Common myeloid progenitor, CD34-positive (primary cell): ENCODE measurements at places on chromosomes 12 and 14.

DNA sequence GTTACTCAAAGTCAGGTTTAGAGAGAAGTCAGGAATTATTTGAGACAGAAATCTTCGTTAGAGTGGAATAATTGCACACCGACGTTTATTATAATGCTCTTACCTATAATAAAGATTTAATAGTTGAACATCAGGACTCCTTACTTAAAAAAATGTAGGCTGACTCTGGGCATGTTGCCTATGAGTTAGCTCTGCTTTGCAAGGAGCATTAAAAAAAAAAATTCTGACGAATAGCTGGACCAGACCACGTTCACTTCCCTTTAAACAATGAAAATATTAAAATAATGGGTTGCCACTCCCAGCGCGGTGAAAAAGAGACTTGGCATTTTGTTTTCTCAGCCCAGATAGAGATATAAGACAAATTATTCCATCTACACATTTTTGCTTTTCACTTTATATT is 574 bp upstream of the FANCM start:
- peak; percentile 48 for DNase-seq

DNA sequence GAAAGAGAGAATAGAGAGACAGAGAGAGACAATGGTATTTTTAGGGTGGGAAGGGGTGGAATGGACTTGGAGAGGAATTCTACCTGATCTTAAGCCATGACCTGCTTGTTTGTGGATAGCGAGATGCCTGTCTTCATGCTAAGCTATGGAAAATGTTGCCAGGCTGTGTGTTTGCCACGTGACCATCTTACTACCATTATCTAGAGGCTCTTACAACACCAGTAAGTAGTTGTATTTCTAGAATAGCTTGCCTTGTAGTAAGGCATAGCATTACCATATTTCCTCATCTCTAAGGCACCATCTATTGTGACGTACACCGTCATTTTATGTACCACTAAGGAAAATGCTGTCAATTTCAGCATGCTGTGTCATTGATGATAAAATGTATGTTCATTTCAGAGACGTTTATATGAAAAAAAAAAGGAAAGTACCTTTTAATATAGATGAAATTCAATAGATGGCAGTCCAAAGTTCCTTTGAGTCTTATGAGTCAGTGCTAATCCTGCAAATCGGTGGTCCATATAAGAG is 75.6 kb upstream of the RASSF3 start:
- no peak for DNase-seq

DNA sequence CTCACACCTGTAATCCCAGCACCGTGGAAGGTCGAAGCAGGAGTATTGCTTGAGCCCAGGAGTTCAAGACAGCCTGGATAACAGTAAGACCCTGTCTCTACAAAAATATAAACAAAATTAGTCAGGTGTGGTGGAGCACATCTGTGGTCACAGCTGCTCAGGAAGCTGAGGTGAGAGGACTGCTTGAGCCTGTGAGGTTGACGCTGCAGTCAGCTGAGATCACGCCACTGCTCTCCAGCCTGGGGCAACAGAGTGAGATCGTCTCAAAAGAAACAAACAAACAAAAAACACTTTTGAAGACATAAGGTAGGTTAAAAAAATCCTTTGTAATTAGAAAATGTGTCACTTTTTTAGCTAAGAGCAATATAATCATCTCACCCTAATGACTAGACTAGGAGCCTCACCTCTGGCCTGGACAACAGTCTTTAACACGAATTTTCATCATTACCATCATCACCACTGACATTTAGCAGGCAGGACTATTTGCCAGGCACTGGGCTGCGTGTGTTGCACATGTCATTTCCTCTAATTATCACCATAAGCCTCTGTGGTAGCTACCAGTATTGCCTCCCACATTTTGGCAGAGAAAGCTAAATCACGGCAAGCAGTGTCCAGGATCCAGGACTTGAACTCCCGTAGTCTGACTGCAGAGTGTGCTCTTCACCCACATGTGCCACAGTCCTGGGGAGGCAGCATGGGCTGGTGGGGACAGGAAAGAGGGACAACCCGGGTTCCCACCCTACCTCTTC is 4.6 kb upstream of the SYCP3 start:
- peak; percentile 71 for DNase-seq

GRCh38 chr12:49471557-49471956 is 67.3 kb upstream of the KCNH3 start:
- DNase-seq: no peak

DNA sequence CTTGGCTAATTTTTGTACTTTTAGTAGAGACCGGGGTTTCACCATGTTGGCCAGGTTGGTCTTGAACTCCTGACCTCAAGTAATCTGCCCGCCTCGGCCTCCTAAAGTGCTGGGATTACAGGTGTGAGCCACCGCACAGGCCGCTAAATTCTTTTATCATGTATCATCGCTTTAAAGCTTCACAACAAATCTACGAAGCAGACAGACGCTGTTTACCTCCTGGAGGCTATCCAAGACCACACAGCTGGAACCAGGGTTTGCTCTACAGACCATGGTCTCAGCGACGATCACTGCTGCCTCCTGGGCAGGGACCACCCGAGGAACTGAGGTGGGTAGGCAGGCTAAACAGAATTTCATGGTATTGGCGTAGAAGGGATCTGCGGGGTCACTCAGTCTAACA is 27.2 kb downstream of the KRT80 start:
- DNase-seq: no peak

DNA sequence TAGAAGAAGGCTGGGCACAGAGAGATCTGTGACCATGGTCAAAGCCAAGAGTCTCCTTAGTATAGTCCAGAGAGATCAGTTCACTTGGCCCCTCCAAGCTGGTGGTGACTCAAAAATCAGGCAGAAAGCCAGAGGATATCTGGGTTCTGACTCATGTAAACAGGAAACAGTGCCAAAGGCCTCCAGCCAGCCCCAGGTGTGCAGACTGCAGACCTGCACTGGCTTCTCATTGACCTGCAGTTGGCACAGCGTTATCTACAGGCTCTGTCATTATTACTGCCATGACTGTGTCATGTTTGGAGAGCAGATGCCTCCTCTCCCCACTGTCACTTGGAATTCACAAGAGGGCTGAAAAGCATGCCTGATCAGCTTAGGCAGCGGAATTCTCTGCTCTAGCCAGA is 295.7 kb upstream of the PRKD1 start:
- no peak for DNase-seq

DNA sequence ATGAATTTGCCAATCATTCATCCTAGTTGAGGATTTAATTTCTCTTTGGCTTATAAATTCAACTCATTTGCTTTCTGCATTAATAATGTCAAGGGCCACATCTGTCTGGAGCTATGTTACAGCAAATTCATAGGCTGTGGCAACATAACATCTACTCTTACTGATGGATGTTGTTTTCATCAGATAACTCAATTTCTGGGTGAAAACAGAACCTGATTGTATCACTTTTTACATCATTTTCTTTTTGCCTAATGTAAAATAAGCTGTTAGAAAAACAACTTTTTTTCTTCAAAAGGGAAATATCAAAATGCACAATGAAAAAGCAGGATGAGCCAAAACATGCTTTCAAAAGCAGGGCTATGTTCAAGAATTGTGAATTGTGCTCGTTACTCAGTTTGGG is 73.3 kb downstream of the HELB start:
- no peak for DNase-seq

DNA sequence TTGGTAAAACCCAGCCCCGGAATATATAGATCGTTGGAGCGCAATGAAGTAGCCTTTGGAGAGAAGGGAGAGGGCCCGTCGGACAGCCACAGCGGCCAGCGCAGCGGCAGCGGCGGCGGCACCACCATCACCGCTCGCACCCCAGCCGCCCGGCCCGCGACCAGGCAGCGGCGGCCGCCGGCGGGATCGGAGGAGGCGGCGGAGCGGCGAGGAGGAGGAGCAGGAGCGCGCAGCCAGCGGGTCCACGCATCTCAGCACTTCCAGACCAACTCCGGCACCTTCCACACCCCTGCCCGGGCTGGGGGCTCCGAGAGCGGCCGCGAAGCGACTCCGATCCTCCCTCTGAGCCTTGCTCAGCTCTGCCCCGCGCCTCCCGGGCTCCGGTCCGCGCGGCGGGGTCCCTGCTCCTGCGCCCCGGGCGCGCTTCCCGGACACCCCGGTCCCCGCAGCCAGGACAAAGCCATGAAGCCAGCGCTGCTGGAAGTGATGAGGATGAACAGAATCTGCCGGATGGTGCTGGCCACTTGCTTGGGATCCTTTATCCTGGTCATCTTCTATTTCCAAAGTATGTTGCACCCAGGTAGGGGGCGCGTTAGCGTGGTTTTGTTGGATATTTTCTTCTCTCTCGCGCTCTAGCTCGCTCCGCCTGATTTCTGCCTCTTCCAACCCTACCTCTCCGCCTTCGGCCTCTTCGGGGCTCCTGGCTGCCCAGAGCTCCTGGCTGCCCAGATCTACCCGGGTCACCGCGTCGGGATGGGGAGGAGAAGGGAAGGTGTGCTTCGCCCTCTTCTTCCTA is 400 bp downstream of the CHST11 start:
- DNase-seq: peak; percentile 62

- no peak for DNase-seq
These were observed 483.7 kb downstream of the FLRT2 start for GRCh38 chr14:86013641-86014040.

GRCh38 chr12:50609292-50609874 is 104.6 kb downstream of the DIP2B start:
- no peak for DNase-seq

- DNase-seq: no peak
These were observed 7.8 kb downstream of the TRMT5 start for GRCh38 chr14:60973070-60973469.

GRCh38 chr12:132020292-132020691 is 70.5 kb downstream of the EP400 start:
- DNase-seq: no peak

- no peak for DNase-seq
These were observed 49.4 kb downstream of the CD9 start for GRCh38 chr12:6249580-6249979.

DNA sequence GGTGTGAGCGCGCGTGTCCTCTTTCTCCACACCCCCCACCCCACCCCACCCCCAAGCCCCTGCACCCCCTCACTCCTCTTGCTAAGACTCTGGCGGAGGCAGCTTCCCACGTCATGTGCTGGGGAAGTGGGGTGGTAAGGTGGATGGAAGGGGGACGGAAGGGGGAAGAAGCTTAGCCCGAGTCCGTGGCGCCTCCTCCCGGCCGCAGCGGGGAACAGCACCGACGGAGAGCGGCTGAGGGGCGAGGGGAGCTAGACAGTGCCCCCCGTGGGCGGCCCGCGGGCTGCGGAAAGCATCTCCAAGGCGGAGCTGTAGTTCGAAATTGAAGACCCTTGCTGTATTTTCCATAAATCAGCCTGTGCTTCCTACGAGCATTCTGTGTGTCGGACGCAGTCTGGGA is 588 bp upstream of the GRIN2B start:
- DNase-seq: peak; percentile 30

DNA sequence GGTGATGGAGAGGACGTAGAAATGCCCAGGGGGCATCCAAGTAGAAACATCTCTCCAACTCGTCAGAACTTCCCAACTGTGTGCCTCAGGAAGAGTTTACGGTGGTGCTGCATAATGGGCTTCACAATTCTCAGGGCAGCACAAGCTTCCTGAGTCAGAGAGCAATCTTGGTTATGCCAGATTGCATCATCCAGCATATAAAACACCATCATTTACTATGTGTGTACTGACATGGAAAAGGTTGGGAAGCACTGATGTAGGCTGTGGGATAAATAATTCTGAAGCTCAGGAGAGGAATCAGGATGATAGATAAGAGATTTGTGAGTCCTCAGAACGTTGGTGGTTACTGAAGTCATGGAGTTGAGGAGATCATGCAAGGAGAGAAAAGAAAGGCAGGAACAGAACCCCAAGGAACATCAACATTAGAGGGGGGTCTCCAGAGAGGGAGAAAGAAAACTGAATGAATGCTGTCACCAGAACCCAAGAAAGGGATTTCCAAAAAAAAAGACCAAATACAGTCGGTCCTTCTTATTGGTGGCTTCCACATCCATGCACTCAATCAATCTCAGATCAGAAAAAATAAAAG is 4.7 kb upstream of the NCKAP5L start:
- DNase-seq: no peak

DNA sequence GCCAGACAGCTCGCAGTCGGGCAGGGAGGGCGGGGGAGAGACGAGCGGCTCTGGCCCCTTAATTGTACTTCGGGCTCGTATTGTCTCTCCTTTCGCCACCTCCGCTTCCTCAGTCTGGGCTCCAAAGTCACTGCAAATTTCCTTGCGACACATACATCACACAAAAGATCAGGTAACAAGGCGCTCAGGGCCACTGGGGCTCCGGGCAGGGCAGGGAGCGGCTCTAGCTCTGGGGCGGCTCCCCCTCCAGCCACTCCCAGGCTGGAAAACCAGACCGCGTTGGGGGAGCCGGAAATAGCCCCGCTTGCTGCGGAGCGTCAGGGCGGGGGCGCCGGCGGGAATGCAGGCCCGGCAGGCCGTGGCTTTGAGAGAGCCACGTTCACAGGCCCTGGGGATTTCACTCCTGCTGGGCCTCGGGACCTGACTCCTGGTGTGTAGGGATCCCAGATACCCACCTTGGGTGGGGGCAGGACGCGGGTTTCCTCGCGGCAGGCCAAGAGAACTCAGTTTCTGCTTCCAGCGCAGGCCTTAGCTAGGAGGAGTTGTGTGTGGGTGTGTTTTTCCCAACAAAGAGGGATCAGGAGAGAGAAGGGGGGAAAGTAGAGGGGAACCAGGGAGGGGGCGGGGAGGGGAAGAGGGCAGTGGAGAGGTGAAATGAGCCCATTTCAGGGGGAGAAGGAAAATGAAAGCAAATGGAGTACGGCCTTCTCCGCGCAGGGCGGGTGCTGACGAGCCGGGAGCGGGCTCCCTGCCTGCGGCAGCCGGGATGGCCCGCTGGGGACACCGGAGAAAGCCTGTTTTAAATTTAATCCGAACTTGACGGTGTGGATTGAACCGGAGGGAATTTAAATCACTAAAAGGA is 4.4 kb upstream of the HOXC9 start:
- peak; percentile 48 for DNase-seq

GRCh38 chr12:6779708-6780432 is 7.5 kb downstream of the LAG3 start:
- no peak for DNase-seq

DNA sequence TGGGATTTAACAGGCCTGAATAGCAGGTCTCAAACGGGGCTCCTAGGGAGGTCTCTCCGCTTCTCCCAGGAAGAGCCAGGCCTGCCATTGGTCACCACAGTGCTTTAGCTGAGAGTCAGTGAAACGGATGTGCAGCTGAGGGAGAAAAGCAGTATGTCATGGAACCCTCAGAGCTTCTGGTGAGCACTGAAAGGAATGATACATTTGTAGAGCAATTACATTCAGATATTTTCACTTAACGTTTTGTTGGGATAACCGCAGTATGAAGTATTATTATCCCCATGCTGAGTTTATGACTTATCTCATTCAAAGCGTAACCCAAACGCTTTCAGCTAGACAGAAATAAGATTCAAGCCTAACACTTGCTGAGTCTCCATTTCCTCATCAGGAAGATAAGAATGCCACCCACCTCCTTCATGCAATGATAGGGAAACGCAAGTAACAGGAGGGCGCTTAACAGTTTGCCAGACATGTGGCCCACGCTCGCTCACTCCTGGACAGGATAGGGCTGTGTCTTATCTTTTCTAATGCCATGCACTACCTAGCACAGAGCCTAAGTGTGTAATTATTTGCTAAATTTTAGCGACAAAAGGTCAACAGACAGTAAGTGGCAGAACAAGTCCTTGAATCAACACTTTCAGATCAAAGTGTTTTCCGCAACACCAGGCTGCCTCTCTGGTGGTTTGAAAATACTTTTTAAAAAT is 28.2 kb downstream of the DAD1 start:
- DNase-seq: peak; percentile 32

GRCh38 chr14:68322940-68323620 is 469.8 kb downstream of the ZFP36L1 start:
- no peak for DNase-seq
